ENCODE measurements at places on chromosomes 1 and 21. TPM values are rescaled to one million over a fixed set of nuclear protein-coding genes. Genes with fewer than 3 reads are reported as not detected.

The UMODL1 gene
- total RNA-seq = not detected

GRCh38 chr1:205124726-205125125, 2.9 kb upstream of the RBBP5 start:
- DNase-seq = no peak

DNA sequence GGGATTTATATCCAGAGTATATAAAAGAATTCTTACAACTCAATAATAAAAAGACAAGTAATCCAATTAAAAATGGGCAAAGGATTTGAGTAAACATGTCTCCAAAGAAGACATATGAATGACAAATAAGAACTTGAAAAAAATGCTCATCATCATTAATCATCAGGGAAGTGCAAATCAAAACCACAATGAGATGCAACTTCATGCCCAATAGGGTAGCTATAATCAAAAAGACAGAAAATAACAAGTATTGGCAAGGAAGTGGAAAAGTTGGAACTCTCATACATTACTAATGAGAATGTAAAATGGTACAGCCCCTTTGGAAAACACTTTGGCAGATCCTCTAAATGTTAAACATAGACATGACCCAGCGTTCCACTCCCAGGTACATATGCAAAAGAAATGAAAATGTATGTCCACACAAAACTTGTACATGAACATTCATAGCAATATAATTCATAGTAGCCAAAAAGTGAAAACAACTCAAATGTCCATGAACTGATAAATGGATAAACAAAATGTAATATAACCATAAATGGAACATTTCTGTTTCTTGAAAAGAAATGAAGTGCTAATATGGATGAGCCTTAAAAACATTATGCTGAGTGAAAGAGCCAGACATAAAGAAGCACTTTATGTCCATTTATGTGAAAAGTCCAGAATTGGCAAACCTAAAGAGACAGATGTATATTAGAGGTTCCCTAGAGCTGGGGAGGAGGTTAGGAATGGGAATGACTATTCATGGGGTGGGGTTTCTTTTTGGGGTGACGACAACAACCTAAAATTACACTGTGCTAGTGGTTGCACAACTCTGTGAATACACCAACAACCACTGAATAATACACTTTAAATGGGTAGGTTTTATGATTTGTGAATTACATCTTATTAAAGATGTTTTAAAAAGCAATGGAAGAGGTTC, 259.7 kb downstream of the RHOU start:
- no peak for DNase-seq

The ACOT11 gene
- 0.07 TPM for total RNA-seq

DNA sequence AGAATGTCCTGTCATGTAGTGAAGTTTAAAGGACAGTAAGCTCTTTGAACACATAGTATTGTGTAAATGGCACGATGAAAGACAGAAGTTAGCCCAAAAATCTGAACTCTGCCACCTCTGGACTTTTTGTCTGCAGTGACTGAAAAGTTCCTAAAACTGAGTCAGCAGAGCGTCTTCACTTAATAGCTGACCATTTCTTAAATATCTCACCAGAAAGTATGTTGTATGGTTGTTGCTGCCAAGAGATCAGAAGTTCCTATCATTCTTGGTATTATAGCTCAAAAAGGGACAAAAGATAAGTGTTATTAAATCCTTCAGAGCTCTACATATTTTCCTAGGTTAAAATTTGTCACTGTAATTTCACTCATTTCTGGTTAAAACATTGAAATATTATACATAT, 1003.0 kb downstream of the TTLL7 start:
- DNase-seq = no peak

The DCST1 gene
- not detected for total RNA-seq

- DNase-seq = no peak
Measured at GRCh38 chr1:177360791-177361190, 190.0 kb downstream of the BRINP2 start.

- no peak for DNase-seq
Measured at GRCh38 chr1:153470707-153471106, 10.3 kb upstream of the S100A7 start.

The PADI1 gene
- not detected for total RNA-seq

The SLC44A3 gene
- total RNA-seq = 3.4 TPM

DNA sequence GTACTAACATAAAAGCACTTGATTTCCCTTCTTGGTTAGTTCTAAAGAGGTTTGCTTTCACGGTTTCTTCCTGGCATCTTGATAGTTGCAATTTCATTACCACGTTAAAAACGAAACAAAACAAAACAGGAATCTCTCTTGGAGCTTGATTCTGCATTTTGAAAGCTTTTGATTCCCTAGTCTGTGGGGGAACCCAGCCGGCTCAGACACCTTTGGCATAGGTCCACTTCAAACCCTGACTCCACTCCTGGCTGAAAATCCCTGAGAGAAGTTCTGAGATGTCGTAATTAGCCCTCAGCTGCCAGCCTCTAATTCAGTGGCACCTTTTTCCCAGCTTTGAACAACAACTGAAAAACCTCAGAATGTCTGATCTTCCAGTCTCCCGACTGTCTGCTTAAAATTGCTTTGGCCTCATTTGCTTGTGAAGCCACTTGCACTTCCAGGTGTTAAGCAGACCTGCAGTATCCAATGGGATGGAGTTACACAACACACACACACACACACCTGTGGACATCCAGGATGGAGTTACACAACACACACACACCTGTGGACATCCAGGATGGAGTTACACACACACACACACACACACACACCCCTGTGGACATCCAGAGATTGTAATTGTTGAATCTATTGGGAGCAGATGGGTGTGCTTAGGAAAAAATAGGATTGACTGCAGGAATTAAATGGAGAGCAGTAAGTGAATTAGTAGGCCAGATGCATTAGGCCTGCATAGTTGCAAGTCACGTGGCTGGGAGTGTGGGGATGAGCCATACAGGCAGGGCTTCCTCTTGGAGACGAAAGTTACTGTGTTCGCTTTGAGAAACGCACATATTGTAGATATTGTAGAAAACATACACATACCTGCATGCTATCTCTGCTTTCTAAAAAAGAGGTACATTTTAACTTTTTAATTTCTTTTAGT, 285.6 kb upstream of the FMN2 start:
- no peak for DNase-seq

GRCh38 chr1:40058097-40058452, 17.5 kb downstream of the CAP1 start:
- no peak for DNase-seq

- no peak for DNase-seq
Measured at GRCh38 chr1:100762461-100762860, 42.9 kb downstream of the VCAM1 start.

DNA sequence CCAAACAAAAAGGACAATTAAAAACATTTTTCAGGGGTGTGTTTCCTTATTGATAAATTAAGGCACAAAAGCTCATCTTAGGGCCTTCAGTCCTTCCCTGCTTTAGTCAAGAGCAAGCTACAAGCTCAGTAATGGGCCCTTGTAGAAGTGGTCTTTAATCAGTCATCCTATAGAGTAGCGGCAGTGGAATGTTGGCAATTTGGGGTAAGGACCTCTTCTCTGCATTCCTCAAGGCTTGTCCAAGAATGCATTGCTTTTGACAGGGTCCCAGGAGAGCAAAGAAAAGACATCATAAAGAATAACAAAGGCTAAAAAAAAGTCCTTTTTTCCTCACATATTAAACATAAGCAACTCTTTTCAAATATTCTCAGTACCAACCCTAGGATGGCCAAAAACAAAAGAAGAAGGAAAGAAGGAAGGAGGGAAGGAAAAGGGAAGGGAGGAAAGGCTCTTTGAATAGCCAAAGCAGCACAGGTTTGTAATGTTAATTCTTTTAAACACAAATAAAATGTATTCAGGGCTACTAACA, 27.3 kb upstream of the CAMK1G start:
- DNase-seq = no peak

DNA sequence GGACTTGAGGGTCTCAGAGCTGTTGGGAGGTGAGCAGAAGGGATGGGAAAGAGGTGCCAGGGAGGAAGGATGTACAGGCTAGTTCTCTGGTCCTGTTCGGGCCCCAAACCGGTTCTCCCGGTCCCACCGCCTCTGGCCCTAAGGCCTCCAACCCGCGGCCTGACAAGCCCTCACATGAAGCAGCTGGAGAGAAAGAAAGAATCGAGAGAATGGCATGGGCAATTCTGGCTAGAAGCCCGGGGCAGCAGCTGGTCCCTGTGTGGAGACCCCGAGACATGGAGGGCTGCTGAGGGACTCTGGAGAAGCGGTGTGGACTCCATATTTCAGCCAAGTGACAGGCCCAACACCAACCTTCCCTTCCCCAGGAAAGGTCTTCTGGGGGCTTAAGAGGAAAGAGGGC, 730 bp downstream of the CDC42SE1 start:
- no peak for DNase-seq

DNA sequence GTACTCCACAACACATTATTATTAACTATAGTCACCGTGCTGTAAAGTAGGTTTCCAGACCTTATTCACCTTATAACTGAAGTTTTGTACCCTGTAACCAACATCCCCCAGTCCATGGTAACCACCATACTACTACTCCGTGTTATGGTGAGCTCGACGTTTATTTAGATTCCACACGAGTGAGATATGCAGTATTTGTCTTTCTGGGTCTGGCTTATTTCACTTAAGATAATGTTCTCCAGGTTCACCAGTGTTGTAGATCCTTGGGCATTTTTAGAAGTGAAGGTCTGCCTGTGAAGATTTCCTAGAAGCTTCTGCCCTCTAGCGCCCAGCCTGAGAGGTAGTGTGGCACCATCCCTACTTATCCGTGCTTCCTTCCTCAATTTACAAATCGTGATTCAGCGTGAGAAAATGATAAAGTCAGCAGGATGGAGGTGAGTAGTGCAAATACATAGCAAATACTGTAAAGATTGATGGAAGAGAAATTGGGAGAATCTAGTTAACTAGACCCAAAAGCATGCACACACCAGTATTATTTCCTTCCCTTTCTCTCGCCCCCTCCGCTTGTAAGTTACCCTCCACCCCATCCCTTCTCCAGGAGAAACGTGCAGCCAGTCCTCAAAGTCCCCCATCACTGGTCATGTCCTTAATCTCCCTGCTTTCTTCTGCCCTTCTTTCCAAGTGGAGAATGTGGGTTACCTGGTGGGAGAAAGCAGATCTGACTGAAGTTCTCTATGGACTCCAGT, 36.0 kb upstream of the DISC1 start:
- peak; percentile 63 for DNase-seq

The TCHHL1 gene
- total RNA-seq = not detected

DNA sequence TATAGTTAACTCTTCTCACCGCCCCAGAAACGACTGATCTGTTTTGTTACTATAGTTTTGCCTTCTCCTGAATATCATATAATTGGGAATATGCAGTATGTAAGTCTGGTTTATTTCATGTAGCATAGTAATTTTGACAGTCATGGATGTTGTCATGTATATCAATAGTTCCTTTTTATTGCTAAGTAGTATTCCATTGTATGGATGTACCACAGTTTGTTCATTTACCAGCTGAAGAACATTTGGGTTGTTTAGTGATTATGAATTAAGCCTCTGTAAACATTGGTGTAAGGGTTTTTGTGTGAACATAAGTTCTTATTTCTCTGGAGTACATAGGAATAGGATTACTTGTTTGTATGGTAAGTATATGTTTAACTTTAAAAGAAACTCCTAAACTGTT, 55.5 kb downstream of the ACTL8 start:
- no peak for DNase-seq

- no peak for DNase-seq
Measured at GRCh38 chr1:211643324-211644212, 31.9 kb downstream of the NEK2 start.

The S100A8 gene
- total RNA-seq = not detected

DNA sequence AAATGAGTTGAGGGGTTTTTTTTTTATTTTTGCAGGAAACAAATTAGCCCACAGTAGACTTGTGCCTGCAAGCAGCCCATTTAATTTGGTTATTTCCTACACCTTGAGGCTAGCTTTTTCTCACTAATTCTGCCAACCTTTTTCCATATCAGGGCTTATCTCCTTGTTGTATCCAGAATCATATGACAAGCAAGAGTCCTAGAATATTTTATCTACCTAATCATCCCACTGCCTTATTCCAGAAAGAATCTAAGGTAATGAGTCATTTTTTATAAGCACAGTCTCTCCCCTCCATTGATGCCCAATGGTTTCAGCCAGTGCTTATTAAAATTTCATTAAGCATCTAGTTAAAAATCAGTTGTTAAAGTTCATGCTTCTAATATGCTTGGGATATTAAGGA, 324.1 kb downstream of the BARHL2 start:
- DNase-seq = no peak

DNA sequence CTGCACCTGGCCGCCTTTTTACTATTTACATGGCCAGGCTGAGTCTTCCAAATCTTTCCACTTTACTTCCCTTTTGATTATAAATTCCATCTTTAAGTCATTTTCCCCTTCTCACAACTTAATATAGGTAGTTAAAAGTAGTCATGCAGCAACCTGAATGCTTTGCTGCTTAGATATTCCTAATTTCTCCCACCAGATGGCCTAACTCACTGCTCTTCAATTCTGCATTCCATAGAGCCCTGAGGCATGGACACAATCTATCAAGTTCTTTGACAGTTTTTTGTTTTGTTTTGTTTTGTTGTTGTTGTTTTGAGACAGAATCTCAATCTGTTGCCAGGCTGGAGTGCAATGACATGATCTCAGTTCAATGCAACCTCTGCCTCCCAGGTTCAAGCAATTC, 21.7 kb upstream of the FAAH start:
- DNase-seq = no peak

- DNase-seq = peak; percentile 98
Measured at GRCh38 chr1:225923692-225924555, at the start of gene PYCR2. TSS of gene PYCR2 (minus strand) at chr1:225924250. CDS start at chr1:225924110, 140 bp downstream.

DNA sequence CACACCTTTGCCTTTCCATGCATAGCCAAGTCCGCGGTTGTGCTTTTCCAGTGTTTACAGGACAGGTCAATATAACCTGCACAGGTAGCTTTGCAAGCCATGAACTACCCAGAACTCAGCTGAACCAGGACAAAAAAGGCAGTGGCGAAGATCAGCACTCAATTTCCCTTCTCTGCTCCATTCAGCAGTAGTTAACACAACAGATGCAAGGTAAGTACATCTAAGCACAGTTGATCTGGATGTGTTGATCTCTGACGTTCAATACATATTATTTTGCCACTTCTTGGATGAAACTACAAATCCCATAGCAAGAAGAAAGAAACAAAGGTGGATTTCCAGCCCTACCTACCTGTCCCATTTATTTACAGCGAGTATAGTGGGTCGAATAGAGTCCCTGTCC, 146.6 kb upstream of the KRTAP19-8 start:
- no peak for DNase-seq

DNA sequence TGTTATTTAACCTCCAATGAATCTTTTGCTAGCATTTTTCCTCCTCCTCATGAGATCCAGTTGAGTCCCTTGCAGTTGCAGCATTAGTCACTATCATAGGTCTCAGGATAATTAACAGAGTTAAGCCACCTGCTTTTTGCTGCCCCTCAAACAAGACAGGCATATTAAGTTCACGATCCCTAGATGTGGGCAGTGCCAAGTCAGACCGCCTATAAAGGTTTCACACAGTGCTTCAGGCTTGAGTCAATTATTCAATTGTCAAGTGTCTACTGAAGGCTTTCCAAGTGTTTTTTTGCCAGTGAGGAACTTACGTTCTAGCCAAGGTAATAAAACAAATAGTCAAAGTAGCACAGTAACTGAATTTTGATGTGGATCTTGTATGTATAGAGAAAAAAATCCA, 175.0 kb downstream of the DAB1 start:
- no peak for DNase-seq
